Kidney epithelial cell (primary cell): ENCODE measurements at places on chromosomes 13 and 19. TPM values are rescaled to one million over a fixed set of nuclear protein-coding genes. Genes with fewer than 3 reads are reported as not detected.
A peak's percentile ranks its signal among the peaks of the same experiment; 100 is the strongest.

The ZNF850 gene
- total RNA-seq: 2.7 and 3.0 TPM in 2 replicates

The NRTN gene
- total RNA-seq: 0.14 and 1.0 TPM in 2 replicates

The SLC6A16 gene
- 0.17 and 0.75 TPM in 2 replicates for total RNA-seq

- DNase-seq: no peak
Observed at GRCh38 chr13:107095876-107096275, 527.9 kb upstream of the ARGLU1 start.

- no peak for DNase-seq
Observed at GRCh38 chr13:88651531-88651930, 980.4 kb downstream of the SLITRK5 start.

DNA sequence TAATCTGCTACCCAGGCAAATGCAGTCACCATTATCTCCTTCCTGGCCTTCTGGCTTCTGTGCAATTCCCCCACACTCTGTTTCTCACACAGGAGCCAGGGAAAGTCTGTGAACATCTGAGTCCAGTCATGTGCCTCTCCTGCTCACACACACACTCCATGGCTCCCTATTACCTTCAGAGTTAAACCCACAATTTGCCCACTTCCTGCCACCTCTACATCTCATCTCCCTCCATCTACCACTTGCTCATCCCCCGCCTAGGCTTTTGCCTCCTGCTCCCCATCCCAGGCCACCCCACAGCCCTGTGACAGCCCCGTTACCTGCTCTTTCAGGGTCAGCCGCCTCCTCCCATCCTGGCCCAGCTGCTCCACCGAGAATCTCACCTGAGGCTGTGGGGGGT lies 13.5 kb downstream of the IL12RB1 start:
- no peak for DNase-seq

DNA sequence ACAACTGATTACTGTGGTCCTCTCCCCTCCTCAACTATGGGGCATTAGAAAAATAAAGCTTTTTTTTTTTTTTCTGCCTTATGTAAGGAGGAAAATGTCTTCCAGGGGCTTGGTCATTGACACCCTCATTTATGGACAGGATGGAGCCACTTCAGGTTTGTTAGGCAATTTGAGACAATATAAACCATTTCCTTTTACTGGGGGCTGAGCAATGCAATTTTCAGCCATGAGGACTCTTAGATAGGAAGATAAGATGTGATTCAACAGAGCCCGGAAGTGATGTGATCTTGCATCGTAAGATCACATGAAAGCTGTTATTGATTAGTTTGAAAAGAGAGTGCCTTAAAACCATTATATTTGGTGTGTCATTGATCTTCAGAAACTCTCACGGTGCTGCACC lies 210.8 kb downstream of the OXGR1 start:
- DNase-seq: no peak

DNA sequence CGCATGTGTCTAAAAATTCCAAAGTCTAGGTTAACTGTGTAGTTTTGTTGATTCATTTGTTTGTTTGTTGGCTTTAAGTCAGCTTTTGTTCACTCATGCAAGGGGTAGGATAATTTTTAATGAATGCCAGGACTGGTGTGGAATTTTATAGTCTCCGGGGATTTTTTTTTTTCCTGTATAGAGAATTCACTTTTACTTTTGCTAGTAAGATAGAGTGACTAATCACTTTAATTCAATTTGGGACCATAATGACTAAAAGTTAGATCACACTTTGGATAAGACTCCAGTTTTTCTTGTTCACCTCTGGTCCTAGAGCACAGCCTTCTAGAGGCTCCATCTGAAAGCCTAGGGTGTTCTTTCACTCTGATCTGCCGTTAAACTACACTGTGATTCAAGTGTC lies 1690.0 kb downstream of the PCDH9 start:
- DNase-seq: no peak

DNA sequence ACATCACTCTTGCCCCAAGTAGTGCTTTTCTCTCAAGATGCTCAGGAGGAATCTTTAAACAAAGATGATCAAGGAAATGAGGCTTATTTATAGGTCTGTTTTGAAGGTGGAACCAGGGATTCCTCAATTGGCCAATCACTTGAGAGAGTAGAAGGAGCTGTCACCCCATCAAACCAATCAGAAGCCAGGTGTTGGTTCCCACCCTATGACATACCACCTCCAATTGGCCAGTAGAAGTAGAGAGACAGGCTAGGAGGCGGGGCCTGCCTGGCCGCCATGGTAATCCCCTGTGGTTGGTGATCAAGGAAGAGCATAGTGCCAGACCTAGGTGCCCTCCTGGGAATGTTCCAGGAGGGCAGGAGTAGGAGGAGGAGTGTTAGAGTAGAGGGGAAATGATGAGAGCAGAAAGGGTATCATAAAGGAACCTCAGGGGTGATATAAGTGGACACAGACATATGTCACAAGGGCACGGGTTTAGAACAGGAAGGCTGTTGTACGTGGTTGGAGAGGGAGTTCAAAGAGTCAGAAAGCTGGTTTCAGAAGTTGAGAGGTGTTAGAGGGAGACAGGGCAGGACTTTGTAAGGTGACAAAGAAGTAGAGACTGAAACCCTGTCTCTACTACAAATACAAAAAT lies 10.5 kb downstream of the PMIS2 start:
- no peak for DNase-seq

The OVOL3 gene
- total RNA-seq: not detected in 2 replicates

DNA sequence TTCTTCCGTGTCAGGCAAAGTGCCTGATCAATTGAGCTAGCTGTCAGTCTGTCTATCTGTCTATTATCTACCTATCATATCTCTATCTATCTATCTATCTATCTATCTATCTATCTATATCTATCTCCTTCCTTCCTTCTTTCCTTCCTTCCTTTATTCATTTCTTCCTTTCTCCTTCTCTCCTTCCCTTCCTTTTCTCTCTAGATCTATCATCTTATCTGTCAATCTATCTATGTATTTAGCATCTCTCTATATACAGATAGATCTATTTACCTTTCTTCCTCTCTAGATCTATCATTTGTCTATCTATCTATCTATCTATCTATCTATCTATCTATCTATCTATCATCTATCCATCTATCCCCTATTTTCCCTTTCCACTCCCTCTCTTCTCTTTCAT lies 5.9 kb upstream of the ZNF536 start:
- no peak for DNase-seq

The OR7D2 gene
- total RNA-seq: 0.41 TPM in 1 of 2 replicates, not detected in the other

The AKT1S1 gene
- 23.2 and 34.6 TPM in 2 replicates for total RNA-seq

The CTXN1 gene
- total RNA-seq: 15.7 and 16.1 TPM in 2 replicates

The APC2 gene
- total RNA-seq: not detected in 2 replicates

- DNase-seq: no peak
Observed at GRCh38 chr19:40449506-40449905, 5.4 kb upstream of the SERTAD3 start.

The LHFPL6 gene
- 5.7 and 7.0 TPM in 2 replicates for total RNA-seq

- no peak for DNase-seq
Observed at GRCh38 chr13:105806628-105806920, 728.9 kb downstream of the EFNB2 start.

DNA sequence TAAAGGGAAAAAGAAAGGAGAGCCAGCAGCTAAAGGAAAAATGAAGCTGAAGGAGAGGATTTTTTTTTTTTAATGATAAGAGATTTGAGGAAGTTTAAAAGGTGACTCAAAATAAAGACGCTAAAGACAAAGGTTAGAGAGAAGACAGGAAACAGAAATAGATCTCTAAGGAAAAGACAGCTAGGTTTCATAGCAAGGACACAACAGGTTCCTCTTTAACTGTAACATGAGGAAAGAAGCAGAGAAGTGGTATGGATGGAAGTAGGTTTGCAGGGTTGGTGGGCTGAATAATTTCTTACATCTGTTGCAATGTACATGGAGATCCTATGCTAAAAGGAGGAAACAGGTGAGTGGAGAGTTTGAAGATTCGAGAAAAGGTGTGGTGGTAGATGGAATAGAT lies 107.5 kb downstream of the MYCBP2 start:
- no peak for DNase-seq

DNA sequence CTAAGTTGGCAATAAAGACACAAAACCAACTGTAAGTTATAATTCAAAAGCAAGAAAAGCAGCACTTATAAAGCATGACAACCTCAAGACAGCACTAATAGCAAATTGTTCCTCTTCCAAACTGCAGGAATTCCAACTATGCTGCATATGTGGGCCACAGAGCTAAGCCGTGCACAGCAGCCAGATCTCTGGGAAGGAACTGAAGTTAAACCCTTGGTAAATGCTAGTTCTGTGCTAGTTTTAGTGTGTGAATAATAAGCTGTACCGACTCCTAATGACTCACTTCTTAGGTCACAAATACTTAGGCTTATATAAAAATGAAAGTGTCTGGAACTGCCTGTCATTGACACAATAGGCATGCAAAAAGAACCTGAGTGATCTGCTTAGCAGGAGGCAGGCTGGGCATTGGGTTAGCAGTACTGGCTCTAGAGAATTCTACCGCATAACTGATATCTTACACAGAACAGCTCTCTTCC lies 21.2 kb upstream of the GTF3A start:
- no peak for DNase-seq

GRCh38 chr13:29846475-29847256 lies 3.8 kb downstream of the UBL3 start:
- no peak for DNase-seq

- DNase-seq: no peak
Observed at GRCh38 chr19:3270902-3271301, 46.4 kb downstream of the CELF5 start.

The C13orf42 gene
- not detected in 2 replicates for total RNA-seq

GRCh38 chr19:8461376-8461775 lies 16.6 kb downstream of the HNRNPM start:
- no peak for DNase-seq

The ZNF763 gene
- 0.54 and 1.3 TPM in 2 replicates for total RNA-seq

The CFAP97D2 gene
- total RNA-seq: not detected in 2 replicates

The ZNF628 gene
- total RNA-seq: 7.3 and 15.8 TPM in 2 replicates

The RPL18A gene
- total RNA-seq: 2,478 and 2,480 TPM in 2 replicates

DNA sequence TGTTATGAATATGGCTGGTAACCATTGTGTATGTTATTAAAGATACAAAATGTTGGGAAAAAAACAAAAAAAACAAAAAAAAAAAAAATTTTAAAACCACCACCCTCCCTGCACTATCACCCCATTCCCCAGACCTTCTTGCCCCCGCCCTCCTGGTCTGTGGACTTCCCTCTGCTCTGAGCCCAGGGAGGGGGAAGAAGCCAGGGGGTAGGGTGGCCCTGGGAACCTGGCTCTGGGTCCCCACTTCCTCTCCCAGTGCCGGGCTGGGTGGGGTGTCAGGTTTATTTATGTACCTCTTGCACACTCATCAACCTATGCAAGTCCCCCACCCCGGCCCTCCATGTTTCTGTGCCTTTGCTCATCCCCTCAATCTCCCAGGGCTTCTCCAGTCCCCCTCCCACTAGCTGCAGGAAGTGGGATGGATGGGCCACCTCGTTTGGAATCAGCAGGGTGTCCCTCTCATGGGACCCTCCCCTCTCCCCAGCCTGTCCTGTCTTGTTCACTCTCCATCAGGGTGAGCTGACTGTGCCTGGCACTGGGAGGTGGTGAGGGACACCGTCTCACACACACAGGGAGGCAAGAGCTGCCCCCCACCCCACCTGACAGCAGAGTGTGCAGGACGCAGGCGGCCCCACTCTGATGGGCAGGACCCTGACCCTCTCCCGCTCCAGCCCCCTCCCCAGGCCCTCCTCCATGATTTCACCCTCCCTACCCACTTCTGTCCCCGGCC lies 5.9 kb downstream of the PAF1 start:
- DNase-seq: no peak

- no peak for DNase-seq
Observed at GRCh38 chr19:7534531-7535046, 928 bp upstream of the PNPLA6 start.

DNA sequence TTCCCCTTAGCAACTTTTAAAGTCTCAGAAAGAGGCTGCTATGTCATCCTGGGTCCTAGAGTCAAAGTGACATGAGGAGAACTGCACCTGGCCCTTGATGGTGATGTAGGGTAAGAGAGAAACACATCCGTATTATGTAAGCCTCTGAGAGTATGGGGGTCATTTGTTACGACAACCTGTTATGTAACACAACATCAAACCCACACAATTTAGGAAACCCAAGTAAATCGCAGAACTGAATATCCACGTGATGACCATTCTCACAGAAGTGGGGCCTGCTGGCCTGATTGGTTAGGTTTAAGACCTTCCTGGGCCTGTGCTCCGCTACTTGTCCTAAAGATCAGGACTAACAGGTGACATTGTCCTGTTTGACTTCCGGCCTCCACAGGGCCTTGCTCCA lies 15.3 kb upstream of the B3GLCT start:
- no peak for DNase-seq

GRCh38 chr19:28397306-28397705 lies 815.6 kb downstream of the UQCRFS1 start:
- no peak for DNase-seq

DNA sequence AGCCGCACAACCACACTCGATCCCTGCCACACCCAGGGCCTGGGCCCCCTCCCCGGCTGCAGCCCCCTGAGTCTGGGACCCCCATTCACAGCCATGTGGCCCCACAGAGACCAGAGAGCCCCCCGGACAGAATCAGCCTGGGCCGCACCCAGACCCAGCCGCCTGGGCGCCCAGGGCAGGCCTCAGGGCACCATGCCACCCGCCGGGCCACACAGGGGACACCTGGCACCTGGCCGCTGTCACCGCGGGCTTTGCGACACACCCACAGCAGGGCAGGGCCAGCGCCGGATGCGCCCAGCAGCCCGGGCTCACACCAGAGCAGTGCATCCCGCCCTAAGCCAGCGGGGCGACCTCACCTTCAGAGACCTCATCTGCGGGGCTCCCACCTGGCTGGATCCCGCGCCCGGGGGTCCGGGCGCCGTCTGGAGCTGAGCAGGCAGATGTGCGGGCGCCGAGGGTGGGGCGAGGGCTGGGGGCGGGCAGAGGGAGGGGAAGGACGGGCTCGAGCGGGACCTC lies 443 bp downstream of the TBXA2R start:
- no peak for DNase-seq

- peak; percentile 57 for DNase-seq
Observed at GRCh38 chr13:61415058-61415721, 459 bp downstream of the PCDH20 start.

- DNase-seq: no peak
Observed at GRCh38 chr19:31318790-31319425, 30.3 kb downstream of the TSHZ3 start.

- no peak for DNase-seq
Observed at GRCh38 chr19:50679177-50680125, 30.2 kb downstream of the C19orf81 start.

- no peak for DNase-seq
Observed at GRCh38 chr13:97478247-97478646, 44.3 kb downstream of the RAP2A start.

The ZNF587 gene
- total RNA-seq: 15.8 and 19.3 TPM in 2 replicates

DNA sequence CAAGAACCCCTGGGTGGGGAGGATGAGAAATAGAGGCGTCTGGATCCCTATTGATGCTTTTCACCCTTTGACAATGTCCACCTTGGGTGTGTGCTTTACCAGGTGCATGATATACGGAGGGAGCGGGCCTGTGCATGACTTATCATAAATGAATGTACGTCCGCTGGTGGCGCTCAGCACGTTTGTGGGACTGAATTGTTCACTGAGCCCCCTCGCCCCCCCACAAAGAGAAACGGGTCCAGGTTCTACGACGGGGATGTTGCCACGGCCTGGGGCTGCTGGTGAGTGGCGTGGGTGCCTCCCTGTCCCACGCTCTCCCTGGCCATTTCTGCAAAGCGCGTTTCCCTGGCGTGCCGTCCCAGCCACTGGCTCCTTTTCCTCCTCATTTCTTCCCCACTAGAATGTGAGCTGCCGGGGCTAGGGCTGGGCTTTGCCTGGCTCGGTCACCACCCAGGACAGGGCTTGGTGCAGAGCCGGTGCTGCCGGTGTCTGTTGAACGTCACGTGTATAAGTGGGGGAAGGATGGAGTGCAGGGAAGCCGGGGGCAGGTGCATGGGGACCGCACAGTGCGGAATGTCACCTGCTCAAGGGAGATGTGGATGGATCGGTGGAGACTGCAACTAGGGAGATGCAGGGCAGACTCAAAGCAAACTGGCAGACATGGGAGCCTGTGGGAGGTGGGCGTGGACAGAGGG lies 21.6 kb downstream of the LRRC4B start:
- no peak for DNase-seq
